ENCODE measurements at places on chromosomes 4 and X. TPM values are rescaled to one million over a fixed set of nuclear protein-coding genes. Genes with fewer than 3 reads are reported as not detected.

The BEX4 gene
- total RNA-seq, result 15.7 TPM

The MTMR8 gene
- total RNA-seq, result 0.86 TPM

The FBXW7 gene
- total RNA-seq, result 67.5 TPM

The SCRG1 gene
- not detected for total RNA-seq

The PABPC4L gene
- total RNA-seq, result 0.98 TPM

The TNIP3 gene
- not detected for total RNA-seq

The RTL9 gene
- total RNA-seq, result not detected

The QRFPR gene
- not detected for total RNA-seq

The MGST2 gene
- total RNA-seq, result 106 TPM

The AFM gene
- total RNA-seq, result not detected

The PF4V1 gene
- not detected for total RNA-seq

The ZIC3 gene
- not detected for total RNA-seq

The ATP8A1 gene
- 15.0 TPM for total RNA-seq

The CFAP47 gene
- total RNA-seq, result not detected

The MUC7 gene
- total RNA-seq, result not detected

Measured in vein endothelial cell (primary cell).